Chondrocyte (in vitro differentiated cells): ENCODE measurements at places on chromosomes 7 and 10.

DNA sequence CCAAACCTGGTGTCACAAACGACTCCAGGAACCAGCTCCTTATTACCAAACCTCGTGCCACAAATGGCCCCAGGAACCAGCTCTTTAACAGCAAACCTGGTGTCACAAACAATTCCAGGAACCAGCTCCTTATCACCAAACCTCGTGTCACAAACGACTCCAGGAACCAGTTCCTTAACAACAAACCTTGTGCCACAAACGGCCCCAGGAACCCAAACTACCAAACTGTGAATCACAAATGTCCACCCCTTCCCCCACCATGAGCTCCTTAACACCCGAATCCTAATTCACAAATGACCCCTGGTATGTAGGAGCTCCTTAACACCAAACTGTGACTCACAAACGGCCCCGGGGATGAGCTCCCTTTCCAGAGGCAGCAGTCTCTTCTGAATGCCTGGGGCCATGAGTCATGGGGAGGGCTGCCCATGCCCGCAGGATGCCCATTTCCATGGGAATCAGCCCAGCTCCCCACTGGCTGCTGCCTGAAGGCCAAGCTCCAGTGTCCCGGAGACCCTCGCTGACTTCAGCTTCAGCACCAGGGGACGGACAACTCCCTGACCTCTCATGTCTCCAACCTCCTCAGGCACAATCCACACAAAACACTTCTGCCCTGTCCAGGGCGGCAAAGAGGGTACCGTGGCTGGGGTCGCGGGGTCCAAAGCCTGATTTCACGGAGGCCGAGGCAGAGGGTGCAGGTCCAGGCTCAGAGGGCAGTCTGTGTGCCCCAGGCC is 213.1 kb downstream of the ELFN1 start:
- peak; percentile 73 for DNase-seq

GRCh38 chr7:16514271-16514670 is 12.4 kb upstream of the LRRC72 start:
- no peak for DNase-seq

GRCh38 chr7:73978661-73979563 is 49.1 kb upstream of the ELN start:
- peak; percentile 79 for DNase-seq

- DNase-seq: no peak
These were observed 115.9 kb downstream of the ZMIZ1 start for GRCh38 chr10:79184657-79185056.

DNA sequence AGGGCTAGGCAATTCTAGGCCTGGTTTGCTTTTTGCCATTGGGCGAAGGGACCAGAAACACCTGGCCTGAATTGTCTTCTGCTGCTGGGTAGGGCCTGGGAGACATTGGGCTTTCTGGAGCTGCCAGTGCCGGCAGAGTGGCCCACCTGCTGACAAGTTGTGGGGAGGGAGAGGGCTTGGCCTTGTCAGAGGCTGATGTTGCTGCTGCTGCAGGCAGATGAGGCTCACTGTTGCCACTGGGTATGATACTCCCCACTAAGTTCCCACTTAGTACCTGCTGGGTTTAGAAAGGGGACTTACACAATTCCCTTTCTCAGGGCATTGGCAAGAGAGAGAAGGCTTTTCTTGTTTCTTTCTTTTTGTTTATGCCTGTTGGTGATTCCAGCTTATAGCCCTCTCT is 289.6 kb upstream of the NPVF start:
- DNase-seq: no peak

- no peak for DNase-seq
These were observed 166.2 kb downstream of the FAM107B start for GRCh38 chr10:14608381-14609001.

- DNase-seq: peak; percentile 46
These were observed 269.2 kb upstream of the TCERG1L start for GRCh38 chr10:131580674-131581073.

DNA sequence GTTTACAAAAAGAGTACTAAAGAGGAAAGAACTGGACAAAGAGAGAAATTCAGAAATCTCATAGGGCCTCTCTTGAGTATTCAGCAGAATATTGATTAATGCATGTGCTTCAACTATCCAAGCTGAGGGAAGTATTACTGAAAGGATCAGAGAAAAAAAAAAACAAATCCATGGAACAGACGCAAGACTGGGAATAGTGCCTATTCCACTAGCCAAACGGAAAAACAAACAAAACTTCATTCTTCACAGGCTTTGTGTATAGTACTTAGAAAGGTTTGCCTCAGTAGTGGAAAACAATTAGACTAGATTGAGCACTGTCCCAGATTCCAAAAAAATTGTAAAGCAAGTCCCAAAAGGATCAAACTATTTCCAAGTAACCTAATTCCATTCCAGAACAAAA is 106.2 kb downstream of the TFEC start:
- no peak for DNase-seq

- DNase-seq: no peak
These were observed 18.7 kb upstream of the PRKAG2 start for GRCh38 chr7:151895631-151896031.

GRCh38 chr10:113709221-113709838 is 29.6 kb downstream of the CASP7 start:
- DNase-seq: no peak

DNA sequence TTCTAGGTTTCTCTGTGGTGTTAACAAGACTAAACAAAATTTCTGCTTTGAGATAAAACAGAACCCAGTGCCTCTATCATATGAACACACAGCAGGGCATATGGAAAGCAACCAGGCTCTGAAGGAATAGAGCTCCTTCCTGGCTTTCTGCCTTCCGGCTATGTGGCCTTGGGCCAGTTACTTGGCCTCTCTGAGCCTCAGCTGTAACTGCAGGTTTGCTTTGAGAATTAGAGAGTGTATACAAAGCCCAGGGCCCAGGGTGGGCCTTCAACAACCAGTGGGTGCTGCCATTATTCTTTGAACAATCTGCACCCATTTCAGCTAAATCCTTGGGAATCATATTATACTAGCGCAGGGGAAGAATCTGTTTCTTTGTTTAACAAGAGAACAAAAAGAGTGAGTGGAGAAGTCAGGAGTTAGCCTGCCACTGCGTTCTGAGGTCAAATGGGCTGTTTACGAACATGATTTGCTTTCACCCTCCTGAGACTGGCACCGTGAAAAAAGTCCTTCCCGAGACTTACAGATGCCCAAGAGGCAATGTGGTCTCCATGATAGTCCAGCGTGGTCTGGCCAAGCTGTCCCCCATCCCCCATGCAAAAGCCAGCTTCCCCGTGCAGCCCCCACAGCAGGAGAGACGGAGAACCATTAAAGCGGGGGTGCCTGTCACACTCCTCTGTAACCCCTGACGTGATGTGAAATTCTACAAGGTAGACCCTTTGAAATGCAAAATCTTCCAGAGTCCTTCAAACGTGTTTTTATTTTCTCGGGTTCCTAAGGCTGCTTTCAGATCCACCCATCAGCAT is 4.9 kb downstream of the FAM53B start:
- DNase-seq: no peak

- DNase-seq: no peak
These were observed 2.2 kb downstream of the STN1 start for GRCh38 chr10:103915796-103916195.
